Heart left ventricle (tissue), 16 donors: ENCODE measurements at places on chromosomes 5 and 9. TPM values are rescaled to one million over a fixed set of nuclear protein-coding genes. Genes with fewer than 3 reads are reported as not detected.

The NDST1 gene
- polyA plus RNA-seq, result 32.1 TPM

DNA sequence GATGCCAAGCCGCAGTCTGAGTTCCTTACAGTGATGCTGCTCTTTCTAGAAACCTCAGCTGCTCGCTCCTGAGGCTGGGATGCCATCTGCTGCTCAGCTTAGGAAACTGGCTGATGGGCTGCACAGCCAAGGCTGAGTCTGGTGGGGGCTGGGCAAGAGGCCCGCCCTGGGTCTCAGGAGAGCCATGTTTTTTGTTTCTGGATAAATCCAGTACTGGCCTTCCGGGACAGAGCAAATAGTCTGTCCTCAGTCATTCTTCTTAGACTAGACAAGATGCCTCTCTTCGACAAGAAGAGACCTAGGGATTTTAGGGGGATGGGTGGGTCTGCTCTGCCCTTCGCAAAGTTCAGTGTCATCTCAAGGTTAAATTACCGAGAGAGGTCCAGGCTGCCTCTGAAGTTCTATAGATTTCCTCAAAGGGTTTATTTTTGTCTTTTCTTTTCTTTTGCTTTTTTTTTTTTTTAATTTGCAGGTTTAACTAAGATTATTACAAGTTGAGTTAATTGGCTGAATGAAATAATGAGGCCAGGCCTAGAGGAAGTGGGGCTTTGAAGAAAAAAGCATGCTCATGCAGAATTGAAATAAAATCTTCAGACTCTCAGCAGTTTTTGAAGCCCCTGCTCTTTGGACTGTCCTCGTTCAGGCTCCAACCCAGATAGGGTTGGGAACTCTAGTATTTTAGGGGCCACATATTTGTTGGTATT is 30.6 kb upstream of the MATR3 start:
- DNase-seq, result peak; percentile 87

DNA sequence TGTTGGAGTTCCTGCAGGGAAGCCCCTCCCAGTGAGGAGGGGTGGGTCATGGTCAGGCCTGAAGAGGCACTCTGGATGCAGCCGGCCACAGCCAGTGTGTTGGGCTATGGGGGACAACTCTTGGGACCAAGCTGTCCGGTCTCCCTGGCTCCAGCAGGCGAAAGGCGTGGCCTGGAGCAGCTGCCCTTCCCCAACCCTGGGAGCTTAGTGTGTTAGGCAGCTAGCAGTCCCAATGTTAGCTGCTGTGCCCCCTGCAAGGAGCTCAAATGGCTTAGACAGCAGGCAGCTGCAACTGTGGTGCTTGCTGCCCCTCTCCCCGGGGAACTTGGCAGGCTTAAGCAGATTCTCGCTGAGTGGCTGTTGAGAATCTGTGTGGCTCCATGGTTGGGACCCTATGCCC is 67.5 kb upstream of the ACTBL2 start:
- DNase-seq, result no peak

- no peak for DNase-seq
These were observed 54.5 kb downstream of the DOCK8 start for GRCh38 chr9:269081-269711.

The FOXD1 gene
- polyA plus RNA-seq, result 0.06 TPM

DNA sequence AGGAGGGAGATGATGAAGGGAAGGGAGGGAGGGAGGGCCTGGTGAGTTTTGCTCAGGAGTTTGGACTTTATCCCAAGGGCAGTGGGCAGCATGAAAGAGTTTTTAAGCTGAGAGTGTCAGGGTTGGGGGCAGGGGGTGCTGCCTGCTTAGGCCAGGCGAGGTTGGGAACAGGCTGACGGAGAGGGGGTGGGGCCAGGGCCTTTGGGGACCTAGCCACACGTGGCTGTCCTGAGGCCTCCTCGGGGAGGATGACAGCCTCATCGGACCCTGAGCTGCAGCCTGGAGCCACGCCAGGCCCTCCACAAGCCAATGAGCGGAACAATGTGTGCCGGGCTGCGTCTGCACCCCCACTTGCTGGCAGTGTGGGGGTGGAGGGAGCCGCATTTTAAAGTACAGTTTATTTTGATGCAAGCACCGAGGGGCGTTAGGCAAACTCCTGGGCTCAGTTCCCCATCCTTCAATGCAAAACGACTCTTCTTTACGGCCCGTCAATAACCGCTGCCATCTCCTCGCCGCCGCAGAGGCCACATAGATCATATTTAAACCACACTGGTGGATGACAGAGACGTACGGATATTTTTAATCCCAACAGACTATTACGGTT is 5.3 kb upstream of the RXRA start:
- DNase-seq, result peak; percentile 64

DNA sequence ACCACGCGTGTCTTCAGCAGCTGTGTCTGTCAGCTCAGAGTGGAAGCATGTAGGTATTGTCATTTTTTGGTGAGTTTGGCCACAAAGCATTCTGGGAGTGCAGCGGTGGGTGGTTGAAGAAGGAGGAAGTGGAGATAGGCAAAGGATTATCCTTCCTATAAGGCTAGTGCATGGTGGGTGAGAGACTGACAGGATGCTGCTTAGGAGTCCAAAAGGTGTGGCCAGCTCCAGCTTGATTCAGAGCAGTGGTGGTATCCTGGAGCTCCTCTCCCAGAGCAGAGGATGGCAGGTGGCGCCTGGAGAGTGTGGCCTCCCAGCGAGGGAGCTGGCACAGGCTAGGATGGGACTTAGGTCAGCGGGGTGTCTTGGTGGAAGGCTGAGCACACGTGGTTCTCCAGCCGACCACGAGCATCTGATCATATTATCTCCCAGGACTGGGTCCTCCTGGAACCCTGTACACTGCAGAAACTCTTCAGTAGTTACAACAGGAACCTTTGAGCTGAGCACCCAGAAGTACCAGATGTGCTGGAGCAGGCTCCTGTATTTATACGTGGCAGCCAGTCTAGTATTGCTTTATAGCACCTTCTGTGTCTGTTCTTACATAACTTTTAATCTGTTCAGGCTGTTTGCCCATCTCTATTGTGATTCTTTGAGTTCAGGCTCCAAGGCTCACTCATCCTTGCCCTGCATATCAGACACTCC is 29.6 kb downstream of the MAML1 start:
- DNase-seq, result no peak

The PRR16 gene
- 5.2 TPM for polyA plus RNA-seq

The FNIP1 gene
- polyA plus RNA-seq, result 5.6 TPM

The PRDM9 gene
- not detected for polyA plus RNA-seq

DNA sequence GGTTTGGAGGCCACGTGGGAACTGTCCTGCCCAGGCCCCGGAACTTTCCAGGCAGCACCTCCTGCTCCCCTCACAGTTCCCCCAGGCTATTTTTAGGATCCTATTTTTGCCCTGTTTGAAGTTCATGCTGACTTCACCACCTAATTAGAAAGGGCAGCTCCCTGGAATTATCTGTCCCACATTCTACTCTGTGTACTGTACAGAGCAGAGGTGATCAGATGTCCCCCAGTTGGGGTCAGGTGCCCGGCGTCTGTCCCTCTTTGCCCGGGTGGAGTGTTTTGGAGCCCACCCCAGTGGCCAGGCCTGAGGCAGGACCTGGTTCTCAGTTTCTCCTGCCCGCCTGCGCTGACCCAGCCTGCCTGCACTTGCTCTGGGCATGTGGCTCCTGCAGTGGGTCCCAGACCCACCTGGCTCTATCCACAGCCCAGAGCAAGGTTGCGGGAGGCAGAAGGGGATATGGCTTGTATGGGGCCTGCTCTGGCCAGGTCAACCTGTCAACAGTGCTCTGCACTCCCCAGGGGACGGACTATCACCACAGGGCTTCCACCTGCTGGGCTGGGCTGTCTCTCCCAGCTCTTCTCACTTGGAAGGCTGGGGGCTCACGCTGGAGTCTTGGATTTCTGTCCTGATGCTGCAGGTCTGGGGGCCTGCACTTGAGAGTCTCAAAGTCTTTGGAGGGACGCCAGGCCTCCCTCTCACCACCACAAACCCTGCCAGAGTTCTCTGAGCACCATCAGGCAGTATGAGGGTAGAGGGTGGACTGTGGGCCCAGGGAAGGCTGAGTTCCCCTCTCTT is 268.3 kb downstream of the GADD45G start:
- peak; percentile 63 for DNase-seq

The CAMK2A gene
- polyA plus RNA-seq, result 15.2 TPM

DNA sequence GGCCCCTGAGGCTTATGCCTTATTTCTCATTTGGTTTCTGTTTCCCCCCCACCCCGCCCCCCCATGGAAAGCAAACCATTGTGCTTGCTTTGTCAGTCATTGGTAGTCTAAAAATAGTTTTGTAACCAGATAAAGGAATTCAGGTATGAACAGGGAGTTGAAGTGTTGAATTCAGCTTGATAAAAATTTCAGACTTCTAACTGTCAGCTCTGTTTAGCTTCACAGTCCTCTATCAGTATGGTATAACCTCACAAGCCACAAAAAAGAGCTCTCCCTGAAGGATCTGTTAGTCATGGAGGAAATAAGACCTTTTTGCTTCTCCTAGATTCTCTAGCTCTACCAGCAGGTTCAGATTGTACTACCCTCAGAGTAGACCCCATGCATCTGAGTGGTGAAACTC is 378.1 kb downstream of the TMEM38B start:
- DNase-seq, result no peak

The CDH18 gene
- not detected for polyA plus RNA-seq

The TARS1 gene
- polyA plus RNA-seq, result 91.0 TPM

- DNase-seq, result no peak
These were observed 375.2 kb upstream of the TLE4 start for GRCh38 chr9:79196606-79197005.

- no peak for DNase-seq
These were observed 394.5 kb downstream of the SPATA31D1 start for GRCh38 chr9:82382887-82383616.

The PCDHGB6 gene
- 4.5 TPM for polyA plus RNA-seq

GRCh38 chr5:87190687-87191086 is 77.0 kb upstream of the RASA1 start:
- DNase-seq, result no peak

DNA sequence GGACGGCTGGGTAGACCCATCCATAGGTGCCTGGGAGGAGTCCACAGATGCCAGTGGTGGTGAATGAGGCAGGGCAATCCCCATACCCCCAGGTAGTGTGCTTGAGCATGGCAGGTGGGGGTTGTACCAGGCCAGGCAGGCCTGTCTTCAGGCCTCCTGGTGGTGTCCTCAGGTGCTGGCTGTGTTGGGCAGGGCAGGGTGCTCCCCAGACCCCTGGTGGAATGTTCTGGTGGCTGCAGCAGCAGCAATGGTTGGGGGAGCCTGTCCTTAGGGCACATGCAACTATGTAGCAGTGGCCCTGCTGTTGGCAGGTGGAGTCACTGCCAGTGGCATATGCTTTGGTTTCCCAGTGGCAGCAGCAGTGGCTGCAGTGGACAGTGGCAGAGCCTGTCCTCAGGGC is 10.0 kb downstream of the ALG2 start:
- DNase-seq, result no peak

DNA sequence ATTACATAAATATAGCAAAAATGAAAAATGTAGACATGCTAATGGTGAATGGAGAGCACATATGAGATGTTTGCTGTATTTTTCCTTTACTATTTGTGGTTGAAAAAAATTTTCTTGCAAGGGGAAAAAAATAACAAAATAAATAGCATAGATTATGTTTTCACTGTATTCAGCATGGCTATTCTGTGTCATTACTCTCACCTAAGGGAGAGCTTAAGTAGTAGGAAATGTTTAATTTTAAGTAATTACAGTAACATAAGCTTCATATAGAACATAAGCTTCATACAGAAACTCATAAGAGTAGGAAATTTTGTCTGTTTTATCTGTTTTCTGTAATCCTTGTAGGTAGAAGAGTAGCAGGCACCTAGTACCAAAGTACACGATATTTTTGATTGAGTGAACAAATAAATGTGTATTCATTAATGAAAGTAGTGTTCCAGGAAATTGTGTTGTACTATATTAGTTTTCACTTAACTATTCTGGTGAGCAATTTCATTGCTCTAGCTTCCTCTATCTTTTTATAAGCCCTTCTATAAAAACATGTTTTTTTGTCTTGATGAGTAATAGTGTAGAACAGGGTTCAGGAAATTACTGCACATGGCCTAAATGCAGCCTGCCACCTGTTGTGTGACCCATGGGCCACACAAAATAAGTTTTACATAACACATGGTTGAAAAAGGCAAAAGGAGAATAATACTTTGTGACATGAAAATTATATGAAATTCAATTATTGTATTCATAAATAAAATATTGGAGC is 1025.0 kb upstream of the CDH10 start:
- no peak for DNase-seq

The PCDHB2 gene
- polyA plus RNA-seq, result 0.69 TPM

DNA sequence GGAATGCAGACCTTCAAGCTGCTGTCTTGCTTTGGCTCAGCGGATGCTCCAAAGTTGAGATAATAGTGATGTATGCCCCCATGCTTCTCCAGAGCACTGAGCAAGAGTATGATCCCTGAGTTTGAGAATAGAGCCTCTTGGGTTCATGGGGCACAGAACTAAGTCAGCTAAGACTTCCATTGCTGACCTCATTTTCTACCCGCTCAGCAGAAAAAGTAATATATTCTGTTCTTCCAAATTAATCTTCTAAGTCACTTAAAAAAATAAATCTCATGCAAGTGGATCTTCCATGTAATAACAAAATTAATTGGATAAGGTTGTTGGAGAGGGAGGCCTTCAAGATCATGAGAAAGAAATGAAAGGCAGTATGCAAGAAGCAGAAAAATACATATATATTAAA is 483.9 kb downstream of the DNAH5 start:
- DNase-seq, result no peak

DNA sequence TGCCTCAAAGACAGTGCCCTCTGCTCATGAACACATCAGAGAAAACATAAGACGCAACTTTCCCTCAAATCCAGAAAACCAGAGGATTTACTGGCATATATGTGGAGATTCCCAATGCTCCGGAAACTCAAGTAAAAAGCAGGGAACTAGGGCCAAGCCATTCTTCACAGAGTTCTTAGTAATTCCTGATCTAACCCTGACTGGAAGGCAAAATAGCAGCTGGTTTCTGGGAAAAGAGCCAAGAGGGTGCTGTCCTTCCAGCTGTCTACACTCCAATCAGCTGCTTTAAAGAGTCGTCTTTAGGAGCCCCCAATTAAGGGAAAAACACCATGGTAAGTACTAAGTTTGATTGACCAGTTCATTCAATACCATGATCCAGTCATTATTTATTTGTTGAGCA is 49.6 kb downstream of the GNA14 start:
- peak; percentile 51 for DNase-seq

DNA sequence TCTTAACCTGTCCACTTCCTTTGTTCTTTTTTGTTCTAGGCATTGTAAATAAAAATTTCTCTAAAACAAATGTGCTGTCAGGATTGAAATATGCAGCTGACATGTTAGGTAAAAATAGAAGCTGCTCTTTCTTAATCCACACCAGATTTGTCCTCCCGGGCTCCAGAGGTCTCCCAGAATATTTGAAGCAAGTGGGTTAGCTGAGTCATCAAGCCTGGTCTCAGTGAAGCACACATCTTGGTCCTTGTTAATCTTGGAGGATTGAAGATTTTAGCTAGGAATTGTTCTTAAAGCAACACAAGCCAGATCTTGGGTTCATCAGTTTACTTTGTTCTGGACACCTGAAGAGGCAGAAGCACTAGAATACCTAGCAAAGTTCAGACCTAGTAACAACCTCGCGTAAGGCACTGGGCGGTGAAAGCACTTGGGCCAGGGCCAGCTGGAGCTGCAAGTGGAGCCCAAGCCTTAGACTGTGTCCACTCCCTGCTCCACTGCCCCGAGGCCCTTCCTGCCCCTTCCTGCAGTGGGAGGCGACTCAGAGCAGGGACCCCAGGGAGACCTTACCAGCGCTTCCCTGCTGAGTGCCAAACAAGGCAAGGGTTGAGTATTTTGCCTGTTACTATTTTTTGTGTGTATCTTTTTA is 36.5 kb downstream of the HABP4 start:
- DNase-seq, result no peak

- no peak for DNase-seq
These were observed 62.8 kb downstream of the CDKN2A start for GRCh38 chr9:21931428-21931827.

The EIF4EBP3 gene
- 33.3 TPM for polyA plus RNA-seq

The WDR38 gene
- polyA plus RNA-seq, result 0.15 TPM

The FOXD4L3 gene
- polyA plus RNA-seq, result not detected

GRCh38 chr9:113482341-113482740 is 18.8 kb downstream of the RGS3 start:
- peak; percentile 8 for DNase-seq
